ENCODE measurements at places on chromosomes 2 and 18.
A peak's percentile ranks its signal among the peaks of the same experiment; 100 is the strongest.

DNA sequence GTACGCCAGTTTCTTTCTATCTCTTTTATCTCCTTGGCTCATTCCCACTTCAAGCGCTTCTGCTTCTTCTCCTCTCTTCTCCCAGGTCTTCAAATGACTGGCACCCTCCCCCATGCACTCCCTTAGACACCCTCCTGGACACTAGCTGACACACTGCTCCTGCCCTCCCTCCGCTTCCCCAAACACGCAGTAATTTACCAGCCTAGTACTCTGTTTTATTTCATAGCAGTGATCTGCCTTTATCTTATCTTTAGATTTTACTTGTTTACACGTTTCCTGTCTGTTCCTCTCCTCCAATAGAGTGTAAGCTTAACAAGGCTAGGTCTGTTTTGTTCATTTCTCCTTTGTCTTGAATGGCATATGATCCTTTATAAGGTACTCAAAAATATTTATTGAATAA lies 93.9 kb downstream of the SCN3A start:
- DNase-seq, result no peak

- DNase-seq, result no peak
These were observed 12.0 kb downstream of the MRPL35 start for GRCh38 chr2:86211033-86211795.

DNA sequence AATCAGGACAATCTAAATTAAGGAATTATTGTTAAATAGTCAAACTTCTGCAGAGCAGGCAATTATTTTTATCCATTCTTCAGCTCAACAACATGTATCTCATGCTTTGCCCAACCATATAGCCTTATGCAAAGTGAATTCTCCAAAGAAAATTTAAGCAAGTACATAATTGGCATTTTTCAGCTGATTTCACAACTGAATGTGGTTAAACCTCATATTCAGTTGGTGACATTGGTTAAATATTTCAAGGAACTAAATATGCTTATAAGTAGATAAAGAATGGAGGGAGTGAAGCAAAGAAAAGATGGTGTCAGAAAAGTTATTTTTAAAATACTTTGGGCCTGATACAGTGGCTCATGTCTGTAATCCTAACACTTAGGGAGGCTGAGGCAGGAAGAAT lies 816.2 kb downstream of the NRXN1 start:
- DNase-seq, result no peak

DNA sequence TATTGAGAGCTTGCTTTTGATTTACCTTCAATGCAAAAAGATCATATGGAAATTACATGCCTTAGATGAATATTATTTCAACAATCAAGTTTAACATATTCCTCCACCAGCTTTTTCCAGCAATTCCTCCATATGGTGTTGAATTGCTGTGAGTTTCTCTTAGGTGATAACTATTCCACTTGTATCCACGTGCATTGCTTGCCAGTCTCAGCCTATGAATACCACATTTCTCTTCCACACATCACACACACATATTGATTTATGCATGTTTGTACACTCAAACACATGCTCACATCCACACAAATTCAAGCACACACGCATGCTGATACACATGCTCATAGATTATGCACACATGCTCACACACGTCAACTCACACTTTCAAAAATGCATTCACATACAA lies 770.0 kb upstream of the LINC00305 start:
- DNase-seq, result no peak

GRCh38 chr2:204849892-204850291 lies 304.6 kb downstream of the PARD3B start:
- DNase-seq, result no peak

- DNase-seq, result no peak
These were observed 101.7 kb downstream of the ZFP36L2 start for GRCh38 chr2:43124687-43125057.

DNA sequence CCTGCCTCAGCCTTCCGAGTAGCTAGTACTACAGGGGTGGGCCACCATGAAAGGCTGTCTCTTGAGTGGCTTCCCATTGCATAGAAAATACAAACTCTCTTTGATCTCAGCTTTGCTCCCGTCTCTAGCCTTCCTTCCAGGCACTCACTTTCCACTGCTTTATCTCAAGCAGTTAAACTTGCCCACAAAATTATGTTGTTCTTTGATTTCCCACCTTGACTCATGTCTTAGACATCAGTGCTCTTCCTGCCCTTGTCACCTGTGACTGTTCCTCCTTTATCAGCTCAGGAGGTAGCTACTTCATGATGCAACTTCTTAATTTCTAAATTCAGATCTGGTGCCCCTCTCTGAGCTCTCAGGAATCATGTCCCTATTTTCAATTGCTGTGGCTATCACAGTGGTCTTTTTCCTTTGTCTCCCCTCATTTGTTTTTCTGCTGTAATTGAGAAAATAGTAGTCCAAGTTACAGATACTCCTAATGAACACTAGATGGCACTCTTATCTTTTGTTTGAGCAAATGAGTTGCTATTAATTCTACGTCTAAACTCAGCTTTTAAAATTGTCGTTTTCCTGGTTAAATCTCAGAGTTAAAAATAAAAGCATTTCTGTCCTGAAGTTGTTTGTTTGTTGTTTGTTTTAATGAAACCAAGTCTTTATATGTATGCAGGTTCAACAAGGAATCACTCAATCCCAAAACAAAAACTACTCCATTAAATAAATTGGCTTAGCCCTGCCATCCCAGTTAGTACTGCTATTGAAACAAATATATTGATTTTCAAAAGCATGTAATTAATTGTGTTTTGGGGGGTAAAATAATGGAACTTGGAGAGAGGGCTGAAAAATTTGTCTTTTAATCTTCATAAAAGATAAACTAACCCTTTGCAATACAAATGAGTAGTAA lies 46.9 kb upstream of the GREB1L start:
- peak; percentile 14 for DNase-seq

- DNase-seq, result no peak
These were observed 149.3 kb upstream of the TRIB2 start for GRCh38 chr2:12567411-12567810.

DNA sequence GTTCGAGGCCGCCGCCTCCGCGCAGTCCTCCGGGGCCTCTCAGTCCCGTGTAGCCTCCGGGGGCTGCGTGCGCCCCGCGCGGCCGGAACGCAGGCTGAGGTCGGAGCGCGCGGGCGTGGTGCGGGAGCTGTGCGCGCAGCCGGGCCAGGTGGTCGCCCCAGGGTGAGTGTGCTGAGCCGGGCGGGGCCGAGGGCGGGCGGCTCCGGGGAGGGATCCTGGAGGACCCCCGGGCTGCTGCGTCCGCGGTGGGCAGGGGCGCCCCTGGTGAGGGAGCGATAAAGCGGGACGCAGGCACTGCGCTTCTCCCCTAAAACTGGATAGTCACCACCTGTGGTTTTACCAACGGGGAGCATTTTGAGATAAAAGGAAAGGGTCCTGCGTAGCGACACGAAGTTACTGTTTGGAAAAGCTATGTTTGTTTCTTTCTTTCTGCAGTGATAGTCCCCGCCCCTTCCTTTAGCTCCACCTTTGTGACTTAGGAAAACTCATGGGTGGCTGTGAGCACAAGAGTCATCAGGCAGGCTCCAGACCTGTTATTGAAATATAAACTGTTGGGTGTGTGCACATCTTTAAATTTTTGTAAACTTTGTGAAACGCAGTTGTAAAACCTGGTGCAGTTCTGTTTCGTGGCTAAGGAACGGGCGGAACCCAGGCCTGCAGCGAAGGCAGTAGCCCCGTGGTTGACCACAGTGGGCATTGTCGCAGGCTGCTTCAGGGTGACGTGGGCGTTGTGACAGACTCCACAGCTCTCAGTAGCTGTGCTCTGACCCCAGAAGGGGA lies 687 bp downstream of the CTDP1 start:
- peak; percentile 37 for DNase-seq

DNA sequence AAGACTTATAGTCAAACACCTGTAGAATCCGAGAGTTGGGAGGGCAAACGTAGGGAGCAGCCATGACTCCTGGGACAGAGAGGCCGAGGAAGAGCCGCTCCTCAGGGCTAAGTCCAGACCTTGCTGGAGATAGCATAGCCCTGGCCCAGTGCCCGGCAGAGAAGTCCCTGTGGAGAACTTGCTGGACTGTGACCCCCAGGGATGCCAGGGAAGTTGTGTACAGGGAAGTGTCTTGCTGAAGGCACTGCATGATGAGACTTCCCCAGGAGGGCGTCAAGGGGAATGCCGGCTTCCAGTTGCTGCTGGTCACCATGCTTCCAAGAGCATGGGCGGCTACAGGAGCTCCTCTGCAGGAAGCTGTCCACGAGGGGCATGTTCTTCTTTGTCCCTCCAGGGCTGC lies 8.6 kb upstream of the CNDP1 start:
- no peak for DNase-seq

- DNase-seq, result no peak
These were observed 63.2 kb downstream of the POLE4 start for GRCh38 chr2:75021672-75022071.

DNA sequence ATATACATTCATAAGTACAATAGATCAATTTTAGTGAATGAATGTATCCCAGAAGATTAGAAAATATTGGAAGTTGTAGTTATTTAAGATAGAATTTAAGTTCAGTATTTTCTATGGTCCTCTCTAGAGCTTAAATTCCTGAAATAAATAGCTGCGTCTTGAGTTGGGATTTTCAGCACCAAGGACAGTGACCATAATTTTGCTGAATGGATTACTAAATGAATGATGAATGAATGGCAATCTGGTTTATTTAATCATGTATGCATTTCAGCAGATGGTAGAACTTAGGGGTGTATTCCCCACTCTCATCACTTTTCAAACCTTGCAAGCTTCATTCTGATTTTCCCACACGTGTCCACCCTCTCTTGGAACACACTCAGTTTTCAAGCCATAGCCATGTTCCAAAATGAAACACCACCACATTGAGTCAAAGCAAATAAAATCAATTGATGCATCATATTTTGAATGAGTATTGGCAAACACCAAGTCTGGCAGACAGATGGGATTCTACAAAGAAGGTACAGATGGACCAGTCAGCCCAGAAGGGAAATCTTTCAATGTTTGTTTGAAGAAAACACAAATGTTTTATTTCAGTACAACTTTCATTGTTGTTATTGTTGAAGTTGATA lies 362.2 kb upstream of the NXPH2 start:
- no peak for DNase-seq

DNA sequence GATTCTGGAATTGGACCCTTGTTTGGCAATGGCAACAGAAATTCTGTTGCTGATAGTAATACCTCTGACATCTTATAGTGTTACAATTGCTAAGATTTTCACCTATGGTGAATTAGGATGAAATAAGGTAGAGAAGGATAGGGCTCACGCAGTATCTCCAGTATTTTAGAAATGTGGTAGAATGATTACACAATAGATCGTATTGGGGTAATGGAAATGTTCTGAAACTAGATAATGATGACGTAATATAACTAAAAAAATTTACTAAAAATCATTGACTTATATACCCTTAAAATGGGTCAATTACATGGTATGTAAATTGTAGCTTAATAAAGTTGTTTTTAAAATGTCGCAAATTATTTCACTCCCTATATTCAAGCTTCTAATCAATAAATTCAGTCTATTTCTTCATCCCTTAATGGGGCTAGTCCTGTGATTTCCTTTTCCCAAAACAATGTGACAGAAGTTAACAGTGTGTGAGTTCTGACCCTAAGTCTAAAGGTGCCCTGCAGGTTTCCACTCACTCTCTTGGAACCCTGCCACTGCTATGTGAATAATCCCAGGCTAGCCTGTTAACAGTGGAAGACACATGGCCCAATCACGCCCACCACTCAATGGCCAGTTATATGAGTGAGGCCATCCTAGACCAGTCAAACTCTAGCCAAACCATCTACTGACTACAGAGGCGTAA lies 31.2 kb downstream of the USP37 start:
- no peak for DNase-seq

GRCh38 chr2:180202467-180202951 lies 195.4 kb upstream of the CWC22 start:
- DNase-seq, result no peak

DNA sequence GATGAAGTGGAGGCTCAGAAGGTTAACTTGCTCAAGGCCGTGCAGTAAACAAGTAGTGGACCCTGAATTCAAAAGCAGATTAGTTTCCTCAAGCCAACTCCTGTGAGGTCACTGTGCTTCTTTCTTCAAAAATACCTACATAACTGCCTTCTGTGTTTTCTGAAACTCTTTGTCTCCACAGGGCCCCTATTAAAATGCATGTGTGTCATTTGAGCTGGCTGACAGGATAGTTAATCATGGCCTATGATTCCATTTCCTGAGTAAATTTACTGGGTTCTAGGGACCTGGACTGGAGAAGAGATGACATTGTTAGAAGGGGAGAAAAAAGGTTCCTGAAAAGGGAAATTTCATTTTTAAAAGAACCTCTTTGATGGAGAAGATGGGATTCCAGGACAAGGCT lies 12.9 kb upstream of the DTNA start:
- DNase-seq, result no peak

GRCh38 chr18:48620071-48620470 lies 81.2 kb downstream of the CTIF start:
- no peak for DNase-seq

GRCh38 chr2:191112448-191112901 lies 38.3 kb downstream of the STAT4 start:
- DNase-seq, result no peak

- no peak for DNase-seq
These were observed 44.8 kb downstream of the ASAP2 start for GRCh38 chr2:9251154-9252001.

DNA sequence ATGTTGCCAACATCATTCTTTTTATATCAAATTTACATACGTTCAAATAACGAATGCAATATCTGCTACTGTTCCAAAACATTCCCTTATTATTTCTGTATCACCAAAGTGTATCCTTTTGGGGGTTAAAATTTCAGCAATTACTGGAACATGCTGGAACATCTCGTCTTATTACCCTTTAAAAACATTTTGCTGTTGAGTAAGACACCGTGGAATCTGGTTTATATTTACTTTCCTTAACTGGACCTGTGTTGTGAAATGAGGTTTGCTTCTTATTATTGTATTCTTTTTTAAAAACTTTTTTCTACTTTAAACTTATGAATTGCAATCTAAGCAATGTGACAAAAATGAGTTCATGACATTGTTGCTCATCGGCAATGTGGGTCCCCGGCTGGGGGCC lies 87.4 kb upstream of the PTPRM start:
- no peak for DNase-seq

DNA sequence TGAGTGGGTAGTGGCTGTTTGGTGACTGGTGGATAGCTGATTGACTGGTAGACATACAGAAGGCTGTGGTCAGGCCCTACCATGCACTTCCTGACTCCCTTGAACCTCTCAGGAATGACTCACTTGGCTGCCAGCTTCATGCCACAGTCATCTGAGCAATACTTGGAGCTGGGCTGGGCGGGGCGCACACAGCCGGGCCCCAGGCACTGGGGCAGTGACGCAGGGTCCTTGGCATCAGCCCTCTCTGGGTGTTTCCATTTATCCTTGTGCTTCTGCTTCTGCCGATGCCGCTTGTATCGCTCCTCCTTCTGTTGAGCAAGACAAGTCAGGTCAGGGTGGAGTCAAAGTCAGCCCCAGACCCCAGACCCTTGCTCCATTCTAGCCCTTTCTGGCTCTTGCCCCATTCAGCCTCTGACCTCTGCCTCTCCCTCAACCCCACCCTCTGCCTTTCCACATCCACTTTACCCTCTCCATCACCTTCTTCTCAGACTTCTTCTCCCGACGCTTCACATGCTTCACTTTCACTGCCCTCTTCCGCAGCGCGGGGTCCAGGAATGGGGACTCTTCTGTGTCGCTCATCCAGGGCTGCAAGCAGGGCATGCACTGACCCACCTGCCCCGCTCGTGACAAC lies 3.0 kb upstream of the MBD1 start:
- DNase-seq, result no peak

All from GF-D8 (cell line).